ENCODE measurements at places on chromosomes 1 and 21.

DNA sequence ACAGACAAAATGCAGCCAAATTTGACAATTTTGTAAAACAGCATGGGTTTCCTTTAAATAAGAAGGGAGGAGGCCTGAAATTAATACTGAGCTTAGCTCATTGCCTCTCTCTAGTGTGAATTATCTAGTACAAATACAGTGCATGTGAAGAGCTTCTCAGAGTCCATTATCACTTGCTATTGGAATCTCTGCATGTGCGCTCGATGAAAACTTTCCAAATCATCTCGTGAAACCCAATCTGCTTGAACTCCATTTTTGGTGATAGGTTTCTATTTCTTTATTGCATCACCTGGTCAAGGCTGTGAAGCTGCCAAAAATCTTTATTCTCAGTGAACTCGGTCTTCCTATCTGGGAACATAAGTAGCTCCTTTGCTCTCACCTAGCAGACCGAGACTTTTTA lies 49.5 kb upstream of the LYPLAL1 start:
- DNase-seq: no peak

DNA sequence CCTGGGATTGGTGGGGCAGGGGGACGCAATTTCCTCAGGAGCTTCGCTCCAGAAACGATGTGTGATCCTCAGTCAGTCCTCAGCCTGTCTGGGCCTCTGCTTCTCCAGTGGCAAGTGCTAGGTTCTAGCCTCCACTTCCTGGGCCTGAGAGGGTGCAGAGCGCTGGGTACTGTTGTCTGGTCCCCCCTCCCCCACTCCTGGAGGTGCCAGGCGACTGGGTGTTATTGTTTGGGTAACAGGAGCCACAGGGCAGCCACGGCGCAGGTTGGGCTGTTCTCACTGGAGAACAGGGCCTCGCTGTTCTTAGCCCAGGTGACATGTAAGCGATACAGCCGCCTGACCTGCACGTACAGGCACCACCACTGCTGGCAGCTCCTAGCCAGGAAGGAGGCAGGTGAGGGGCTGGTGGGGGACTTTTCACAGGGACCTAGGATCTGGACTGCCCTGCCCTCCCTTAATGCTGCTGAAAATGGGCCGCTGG lies 2.1 kb downstream of the RPS6KA1 start:
- DNase-seq: peak; percentile 72

- DNase-seq: no peak
Measured at GRCh38 chr1:227942021-227942715, 5.6 kb downstream of the WNT9A start.

GRCh38 chr1:92404661-92405060 lies 82.1 kb downstream of the GFI1 start:
- no peak for DNase-seq

Data from NCI-H510A treated with DMSO at 0.1 percent for 48 hours (cell line).